ENCODE measurements at places on chromosomes 6 and 20. TPM values are rescaled to one million over a fixed set of nuclear protein-coding genes. Genes with fewer than 3 reads are reported as not detected.

Gene EYS
- polyA plus RNA-seq: 0.03 TPM

Gene LRRC73
- 0.13 TPM for polyA plus RNA-seq

Gene PRRT1
- 16.3 TPM for polyA plus RNA-seq

Gene MCCD1
- polyA plus RNA-seq: not detected

Gene POU5F1
- 0.41 TPM for polyA plus RNA-seq

Gene TMEM244
- polyA plus RNA-seq: not detected

Gene DOK5
- 38.3 TPM for polyA plus RNA-seq

Gene SRSF12
- polyA plus RNA-seq: 1.1 TPM

Gene HAO1
- polyA plus RNA-seq: not detected

Gene SNAI1
- 5.5 TPM for polyA plus RNA-seq

Gene CALHM4
- polyA plus RNA-seq: 0.38 TPM

Gene SLC24A3
- polyA plus RNA-seq: 20.2 TPM

Gene LZTS3
- 22.8 TPM for polyA plus RNA-seq

Gene TTLL9
- 0.24 TPM for polyA plus RNA-seq

Gene BAK1
- polyA plus RNA-seq: 12.2 TPM

Gene CEP85L
- 4.0 TPM for polyA plus RNA-seq

Gene SLC22A7
- not detected for polyA plus RNA-seq

Gene CENPW
- 8.6 TPM for polyA plus RNA-seq

Gene MOG
- polyA plus RNA-seq: not detected

Gene LST1
- 8.1 TPM for polyA plus RNA-seq

Gene BHLHE23
- polyA plus RNA-seq: not detected

Gene GTSF1L
- polyA plus RNA-seq: not detected

Gene IMPG1
- polyA plus RNA-seq: not detected

Gene C20orf144
- 0.05 TPM for polyA plus RNA-seq

Gene ACSS1
- polyA plus RNA-seq: 13.1 TPM

Gene PI3
- not detected for polyA plus RNA-seq

Gene TTK
- polyA plus RNA-seq: 0.87 TPM

Gene LTB
- polyA plus RNA-seq: 0.73 TPM

Gene CAGE1
- not detected for polyA plus RNA-seq

Gene TNF
- 1.0 TPM for polyA plus RNA-seq

Gene POM121L2
- not detected for polyA plus RNA-seq

Gene KCNG1
- polyA plus RNA-seq: 0.47 TPM

Gene OPRL1
- polyA plus RNA-seq: 0.25 TPM

Gene HACE1
- polyA plus RNA-seq: 7.9 TPM

Gene CITED2
- 304 TPM for polyA plus RNA-seq

Gene KPNA5
- polyA plus RNA-seq: 7.1 TPM

Gene FAM217A
- polyA plus RNA-seq: not detected

Gene MED20
- polyA plus RNA-seq: 7.2 TPM

Gene TREML2
- polyA plus RNA-seq: not detected

Gene KIAA1755
- 11.8 TPM for polyA plus RNA-seq

Gene ARMC12
- 1.3 TPM for polyA plus RNA-seq

Gene COX4I2
- 6.6 TPM for polyA plus RNA-seq

Gene ENPP5
- polyA plus RNA-seq: 8.2 TPM

Gene ESR1
- polyA plus RNA-seq: 15.1 TPM

Gene IDH3B
- polyA plus RNA-seq: 85.6 TPM

Gene TRERF1
- 6.0 TPM for polyA plus RNA-seq

Gene DEFB132
- polyA plus RNA-seq: not detected

Gene TCP11
- polyA plus RNA-seq: 0.35 TPM

Gene PDSS2
- polyA plus RNA-seq: 15.6 TPM

Gene PCMT1
- 71.8 TPM for polyA plus RNA-seq

Gene DZANK1
- polyA plus RNA-seq: 3.0 TPM

Gene SLPI
- 45.5 TPM for polyA plus RNA-seq

All from ovary (tissue), 10 donors.